ENCODE measurements at places on chromosomes 16 and 17.

GRCh38 chr17:63824362-63824761 lies 2.9 kb upstream of the PSMC5 start:
- no peak for DNase-seq

- no peak for DNase-seq
Measured at GRCh38 chr17:29129731-29130130, 50.5 kb downstream of the MYO18A start.

DNA sequence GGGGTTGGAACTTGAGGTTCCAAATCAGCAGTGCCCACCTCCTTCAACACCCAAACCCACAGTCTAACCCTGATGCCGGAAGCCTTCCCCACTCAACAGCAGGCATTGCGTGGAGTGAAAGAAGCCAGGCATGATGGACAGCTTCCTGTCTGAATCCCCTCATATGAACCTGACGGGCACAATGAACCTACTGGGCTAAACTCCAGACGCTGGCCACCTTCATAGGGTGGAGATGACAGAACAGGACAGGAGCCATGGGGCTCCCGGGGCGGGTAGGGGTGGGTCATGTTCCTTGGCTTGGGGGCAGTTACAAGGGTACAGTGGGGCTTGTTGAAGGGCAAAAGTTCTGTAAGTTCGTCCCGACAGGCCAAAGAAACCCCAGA lies 460 bp upstream of the HSBP1 start:
- DNase-seq, result peak; percentile 5

GRCh38 chr17:67365738-67366192 lies 612 bp downstream of the PSMD12 start:
- DNase-seq, result peak; percentile 45

DNA sequence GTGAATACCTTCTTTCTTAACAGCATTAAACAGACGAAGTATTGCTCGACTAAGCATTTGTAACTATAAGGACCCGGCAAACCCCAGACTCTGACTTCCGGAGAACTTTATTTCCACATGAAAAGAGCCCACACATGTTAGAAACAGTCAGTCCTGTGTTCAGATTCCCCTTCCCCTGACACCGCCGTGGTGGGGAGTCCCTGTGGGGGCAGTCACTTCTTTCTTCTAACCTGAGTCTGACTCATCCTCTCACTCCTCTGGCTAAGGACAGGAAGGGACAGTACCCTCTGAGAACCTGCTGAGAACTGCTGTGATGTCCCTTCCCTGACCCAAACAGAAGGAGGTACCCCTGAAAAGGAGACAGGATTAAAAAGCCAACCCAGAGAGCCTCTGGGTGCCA lies 165.1 kb downstream of the XYLT1 start:
- DNase-seq, result peak; percentile 46

- DNase-seq, result no peak
Measured at GRCh38 chr17:17978481-17979424, 6.1 kb downstream of the DRC3 start.

Measured in activated CD4-positive, alpha-beta T cell treated with anti-CD3 and anti-CD28 coated beads, Interleukin-2, amount 50 U/mL, for 48 hours (primary cell).